ENCODE measurements at places on chromosomes 7 and 10.

DNA sequence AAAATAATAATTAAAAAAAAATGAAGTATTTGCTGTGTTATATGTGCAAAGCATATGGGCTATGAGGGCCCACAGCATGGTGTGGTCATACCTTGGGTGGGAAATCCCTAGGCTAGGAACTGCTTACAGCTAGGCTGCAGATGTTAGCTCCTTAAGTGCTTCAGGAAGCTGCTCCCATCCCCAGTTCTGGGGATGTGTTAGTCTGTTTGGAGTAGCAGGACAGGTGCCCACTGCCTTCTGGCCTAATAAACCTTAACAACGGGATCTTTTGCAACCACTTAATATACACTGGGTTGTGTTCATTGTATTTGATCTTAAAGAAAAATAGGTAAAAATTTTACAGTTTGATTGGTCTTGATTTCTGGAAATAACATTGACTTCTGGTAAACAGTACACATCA lies 46.3 kb downstream of the HK1 start:
- no peak for DNase-seq

DNA sequence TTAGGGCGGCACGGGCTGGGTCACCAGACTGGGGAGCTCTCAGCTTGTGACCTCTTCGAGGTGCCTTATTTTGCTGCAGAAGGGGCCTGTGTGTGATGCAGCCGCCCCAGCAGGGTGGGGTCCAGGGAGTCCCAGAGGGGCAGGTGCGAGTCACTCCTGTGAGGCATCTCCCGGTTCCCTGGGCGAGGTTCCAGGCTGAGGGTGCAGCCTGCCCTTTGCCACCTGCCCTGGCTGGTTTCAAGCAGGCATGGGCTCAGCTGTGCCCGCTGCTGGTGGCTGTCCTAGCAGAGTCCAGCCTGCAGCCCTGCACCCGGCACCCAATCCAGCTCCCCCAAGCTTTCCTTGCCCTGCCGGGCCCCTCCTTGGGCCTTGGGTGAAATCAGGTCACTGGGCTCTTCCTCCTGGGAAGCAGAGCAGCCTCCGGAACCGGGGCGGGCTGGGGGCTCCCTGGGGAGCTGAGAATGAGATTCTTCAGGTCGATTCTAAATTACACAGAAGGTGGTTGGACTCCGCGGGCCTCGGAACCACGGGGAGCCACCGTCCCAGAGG lies 64.8 kb downstream of the PWWP2B start:
- DNase-seq: no peak

GRCh38 chr10:122302315-122302714 lies 31.2 kb downstream of the BTBD16 start:
- no peak for DNase-seq

DNA sequence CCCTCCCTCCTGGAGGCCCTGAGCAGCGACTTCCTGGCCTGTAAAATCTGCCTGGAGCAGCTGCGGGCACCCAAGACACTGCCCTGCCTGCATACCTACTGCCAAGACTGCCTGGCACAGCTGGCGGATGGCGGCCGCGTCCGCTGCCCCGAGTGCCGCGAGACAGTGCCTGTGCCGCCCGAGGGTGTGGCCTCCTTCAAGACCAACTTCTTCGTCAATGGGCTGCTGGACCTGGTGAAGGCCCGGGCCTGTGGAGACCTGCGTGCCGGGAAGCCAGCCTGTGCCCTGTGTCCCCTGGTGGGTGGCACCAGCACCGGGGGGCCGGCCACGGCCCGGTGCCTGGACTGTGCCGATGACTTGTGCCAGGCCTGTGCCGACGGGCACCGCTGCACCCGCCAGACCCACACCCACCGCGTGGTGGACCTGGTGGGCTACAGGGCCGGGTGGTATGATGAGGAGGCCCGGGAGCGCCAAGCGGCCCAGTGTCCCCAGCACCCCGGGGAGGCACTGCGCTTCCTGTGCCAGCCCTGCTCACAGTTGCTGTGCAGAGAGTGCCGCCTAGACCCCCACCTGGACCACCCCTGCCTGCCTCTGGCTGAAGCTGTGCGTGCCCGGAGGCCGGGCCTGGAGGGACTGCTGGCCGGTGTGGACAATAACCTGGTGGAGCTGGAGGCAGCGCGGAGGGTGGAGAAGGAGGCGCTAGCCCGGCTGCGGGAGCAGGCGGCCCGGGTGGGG lies 2.2 kb downstream of the TRIM56 start:
- no peak for DNase-seq
